ENCODE measurements at places on chromosomes 1 and 21. TPM values are rescaled to one million over a fixed set of nuclear protein-coding genes. Genes with fewer than 3 reads are reported as not detected.

GRCh38 chr1:94231746-94232145 is 5.6 kb downstream of the ARHGAP29 start:
- no peak for DNase-seq

DNA sequence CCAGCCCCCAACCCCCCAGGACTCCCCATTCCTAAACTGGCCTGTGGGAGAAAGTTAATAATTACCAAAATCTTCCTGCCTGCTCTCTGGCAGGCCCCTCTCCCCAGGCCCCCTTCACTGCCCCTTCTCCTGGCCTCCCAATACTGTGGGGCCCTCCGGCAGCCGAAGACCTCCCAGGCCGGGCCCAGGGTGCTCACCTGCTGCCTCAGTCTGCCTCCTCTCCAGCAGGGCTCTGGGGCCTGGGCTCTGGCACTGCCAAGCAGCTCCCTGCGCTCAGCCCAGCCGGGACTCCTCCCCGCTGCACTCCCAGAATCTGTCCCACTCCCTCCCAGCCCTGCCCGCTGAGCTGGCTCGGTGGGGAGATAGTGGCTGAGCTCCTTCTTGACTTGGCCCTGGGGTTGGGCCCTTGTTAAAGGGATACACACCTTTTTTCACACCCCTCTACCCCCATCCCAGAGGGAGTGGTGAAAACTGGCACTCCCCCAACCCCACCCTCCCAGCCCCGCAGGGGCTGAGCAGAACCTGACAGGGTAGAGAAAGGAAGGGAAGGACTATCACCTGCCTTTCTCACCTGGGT is at the start of gene S100A16:
Gene S100A16, minus strand, starts transcription at position 383 of the 577 bp plus-strand sequence. CDS start 4,986 bp downstream, outside the sequence.
- peak; percentile 89 for DNase-seq

Gene PARK7
- 321 TPM for total RNA-seq

- DNase-seq, result peak; percentile 76
Measured at GRCh38 chr1:67832737-67833601, at the start of gene GNG12. Gene GNG12, minus strand, starts transcription at chr1:67833467. Its CDS starts 125,781 bp downstream, at chr1:67707686.

Gene SLC1A7
- total RNA-seq, result 0.59 TPM

DNA sequence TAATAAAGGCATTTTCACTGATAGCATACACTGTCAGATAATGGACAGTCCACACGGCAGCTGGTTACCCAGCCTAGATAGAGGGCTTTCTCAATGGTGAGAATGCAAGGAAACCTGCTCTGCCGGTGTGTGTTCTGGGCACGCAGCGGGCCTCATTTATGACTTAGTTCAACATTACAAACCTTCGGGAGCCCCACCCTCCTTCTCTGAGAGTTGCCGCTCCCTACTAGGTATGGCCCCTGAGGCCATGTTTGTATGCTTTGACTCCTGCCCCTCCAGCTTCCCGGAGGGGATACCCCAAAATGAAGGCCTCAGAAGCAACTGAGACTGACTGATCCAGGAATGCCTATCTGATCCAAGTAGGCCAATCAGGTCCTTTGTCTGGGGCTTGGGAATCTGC is 17.2 kb upstream of the FABP3 start:
- no peak for DNase-seq

Data from heart left ventricle (tissue), 16 donors.